A172 (cell line): ENCODE measurements at places on chromosomes 16 and 17.

- no peak for DNase-seq
Measured at GRCh38 chr17:82178499-82179261, 34.0 kb downstream of the CCDC57 start.

GRCh38 chr17:81593105-81593871 lies 41.1 kb upstream of the FAAP100 start:
- DNase-seq: no peak

GRCh38 chr17:68085771-68086381 lies 50.3 kb downstream of the KPNA2 start:
- no peak for DNase-seq

- no peak for DNase-seq
Measured at GRCh38 chr17:78647032-78647431, 69.8 kb upstream of the DNAH17 start.

- DNase-seq: no peak
Measured at GRCh38 chr17:64099543-64099942, 30.4 kb downstream of the ERN1 start.

DNA sequence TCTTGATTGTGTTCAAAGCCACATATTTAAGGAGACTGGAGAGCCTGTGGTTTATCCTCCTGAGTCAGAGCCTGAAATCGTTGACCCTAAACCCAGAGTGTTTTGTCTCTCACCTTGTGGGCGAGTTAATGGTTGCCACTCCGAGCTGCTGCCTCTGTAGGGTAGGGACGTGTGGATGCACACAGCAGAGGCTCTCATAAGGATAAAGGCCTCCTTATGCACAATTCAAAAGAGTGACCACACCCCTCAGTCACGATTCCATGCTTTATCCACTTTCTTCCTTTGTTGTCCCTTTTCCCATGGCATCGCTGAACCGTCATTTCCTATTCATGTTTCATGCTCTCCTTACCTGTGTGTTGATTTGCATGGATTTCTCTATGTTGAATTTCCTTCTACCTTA lies 805.0 kb upstream of the RBFOX1 start:
- DNase-seq: no peak

DNA sequence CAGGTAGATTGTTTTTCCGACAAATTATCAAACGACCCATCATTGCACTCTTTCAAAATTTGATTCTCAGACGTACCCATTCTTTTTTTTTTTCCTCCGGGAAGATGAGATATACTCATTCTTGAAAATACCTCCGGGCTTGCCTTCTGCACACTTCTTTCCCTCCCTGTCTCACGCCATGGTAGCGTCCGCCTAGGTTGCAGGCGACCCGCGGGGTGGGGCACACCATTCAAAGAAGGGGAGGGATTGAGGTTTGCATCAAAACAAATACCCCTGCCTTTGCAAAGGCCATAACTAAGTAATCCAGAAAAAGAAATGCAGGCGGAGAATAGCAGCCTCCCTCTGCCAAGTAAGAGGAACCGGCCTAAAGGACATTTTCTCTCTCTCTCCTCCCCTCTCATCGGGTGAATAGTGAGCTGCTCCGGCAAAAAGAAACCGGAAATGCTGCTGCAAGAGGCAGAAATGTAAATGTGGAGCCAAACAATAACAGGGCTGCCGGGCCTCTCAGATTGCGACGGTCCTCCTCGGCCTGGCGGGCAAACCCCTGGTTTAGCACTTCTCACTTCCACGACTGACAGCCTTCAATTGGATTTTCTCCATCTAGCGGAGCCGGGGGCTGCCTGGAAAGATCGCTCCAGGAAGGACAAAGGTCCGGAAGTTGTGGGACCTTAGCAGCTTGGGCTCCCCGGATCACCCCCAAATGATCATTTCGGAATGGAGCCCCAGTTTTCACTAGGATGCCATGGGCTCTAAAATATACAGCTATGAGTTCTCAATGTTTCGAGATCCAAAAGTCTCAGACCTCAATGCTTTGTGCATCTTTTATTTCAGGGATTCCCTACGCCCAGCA lies 843 bp downstream of the TP53 start:
- DNase-seq: peak; percentile 82

- no peak for DNase-seq
Measured at GRCh38 chr17:61567045-61567802, 23.8 kb downstream of the NACA2 start.

GRCh38 chr16:12646098-12646489 lies 157.6 kb downstream of the CPPED1 start:
- DNase-seq: no peak

- DNase-seq: no peak
Measured at GRCh38 chr17:32265192-32265923, at the start of gene RHBDL3. Gene RHBDL3 (plus strand): TSS chr17:32265832. CDS start chr17:32266190, 358 bp downstream.

DNA sequence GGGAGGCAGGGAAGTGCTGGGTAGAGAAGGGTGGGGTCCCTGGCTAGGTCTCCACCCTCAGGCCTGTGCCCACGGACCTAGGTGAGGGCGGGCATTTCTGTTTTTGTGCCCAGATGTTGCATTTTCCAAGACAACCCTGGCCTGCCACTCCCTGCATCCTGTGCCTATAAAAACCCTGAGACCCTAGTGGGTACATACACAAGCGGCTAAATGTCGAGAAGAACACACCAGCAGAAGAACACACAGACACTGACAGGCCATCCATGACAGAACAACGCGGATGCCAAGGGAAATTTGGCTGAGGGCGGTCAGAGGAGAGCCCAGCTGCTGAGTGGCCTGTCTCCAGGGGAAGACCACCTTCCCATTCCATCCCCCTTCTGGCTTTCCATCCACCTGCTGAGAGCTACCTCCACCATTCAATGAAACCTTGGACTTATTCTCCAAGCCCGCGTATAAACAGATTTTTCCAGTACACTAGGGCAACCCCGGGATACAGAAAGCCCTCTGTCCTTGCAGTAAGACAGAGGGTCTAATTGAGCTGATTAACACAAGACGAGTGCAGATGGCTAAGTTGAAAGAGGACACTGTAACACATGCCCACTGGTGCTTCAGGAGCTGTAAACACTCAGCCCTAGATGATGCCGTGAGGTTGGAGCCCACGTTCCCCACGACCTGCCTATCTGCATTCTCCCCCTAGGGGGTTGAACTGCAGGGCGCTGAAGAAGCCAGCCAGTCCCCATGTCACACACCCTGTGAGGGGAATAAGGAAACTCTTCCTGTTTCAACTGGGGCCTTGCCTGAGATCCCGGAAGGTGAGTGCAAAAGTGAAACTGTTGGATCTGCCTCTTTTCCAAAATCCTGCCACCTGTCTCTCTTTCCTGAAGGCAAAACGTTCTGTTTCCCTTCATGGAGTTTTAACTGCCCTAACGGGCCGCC lies 147.2 kb upstream of the COX10 start:
- no peak for DNase-seq

DNA sequence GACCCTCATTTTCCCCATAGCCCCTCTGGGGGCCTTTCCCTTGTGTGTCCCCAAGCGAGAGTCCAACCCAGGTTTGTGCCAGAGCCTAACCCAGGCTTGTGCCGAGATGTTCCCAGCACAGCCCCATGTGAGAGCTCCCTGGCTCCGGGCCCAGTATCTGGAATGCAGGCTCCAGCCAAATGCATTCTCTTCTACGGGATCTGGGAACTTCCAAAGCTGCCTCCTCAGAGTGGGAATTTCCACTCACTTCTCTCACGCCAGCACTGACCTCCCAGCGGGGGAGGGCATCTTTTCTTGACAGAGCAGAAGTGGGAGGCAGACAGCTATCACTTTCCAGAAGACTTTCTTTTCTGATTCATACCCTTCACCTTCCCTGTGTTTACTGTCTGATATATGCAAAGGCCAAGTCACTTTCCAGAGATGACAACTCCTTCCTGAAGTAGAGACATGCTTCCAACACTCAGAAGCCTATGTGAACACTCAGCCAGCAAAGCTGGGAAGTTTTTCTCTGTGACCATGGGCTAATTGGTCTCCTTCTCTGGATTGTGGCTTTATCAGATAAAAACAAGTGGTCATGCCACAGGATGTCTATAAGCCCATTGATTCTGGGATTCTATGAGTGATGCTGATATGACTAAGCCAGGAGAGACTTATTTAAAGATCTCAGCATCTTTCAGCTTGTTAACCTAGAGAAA lies 2.5 kb upstream of the CCL2 start:
- peak; percentile 81 for DNase-seq

- DNase-seq: no peak
Measured at GRCh38 chr16:81770008-81770407, 9.1 kb upstream of the PLCG2 start.

DNA sequence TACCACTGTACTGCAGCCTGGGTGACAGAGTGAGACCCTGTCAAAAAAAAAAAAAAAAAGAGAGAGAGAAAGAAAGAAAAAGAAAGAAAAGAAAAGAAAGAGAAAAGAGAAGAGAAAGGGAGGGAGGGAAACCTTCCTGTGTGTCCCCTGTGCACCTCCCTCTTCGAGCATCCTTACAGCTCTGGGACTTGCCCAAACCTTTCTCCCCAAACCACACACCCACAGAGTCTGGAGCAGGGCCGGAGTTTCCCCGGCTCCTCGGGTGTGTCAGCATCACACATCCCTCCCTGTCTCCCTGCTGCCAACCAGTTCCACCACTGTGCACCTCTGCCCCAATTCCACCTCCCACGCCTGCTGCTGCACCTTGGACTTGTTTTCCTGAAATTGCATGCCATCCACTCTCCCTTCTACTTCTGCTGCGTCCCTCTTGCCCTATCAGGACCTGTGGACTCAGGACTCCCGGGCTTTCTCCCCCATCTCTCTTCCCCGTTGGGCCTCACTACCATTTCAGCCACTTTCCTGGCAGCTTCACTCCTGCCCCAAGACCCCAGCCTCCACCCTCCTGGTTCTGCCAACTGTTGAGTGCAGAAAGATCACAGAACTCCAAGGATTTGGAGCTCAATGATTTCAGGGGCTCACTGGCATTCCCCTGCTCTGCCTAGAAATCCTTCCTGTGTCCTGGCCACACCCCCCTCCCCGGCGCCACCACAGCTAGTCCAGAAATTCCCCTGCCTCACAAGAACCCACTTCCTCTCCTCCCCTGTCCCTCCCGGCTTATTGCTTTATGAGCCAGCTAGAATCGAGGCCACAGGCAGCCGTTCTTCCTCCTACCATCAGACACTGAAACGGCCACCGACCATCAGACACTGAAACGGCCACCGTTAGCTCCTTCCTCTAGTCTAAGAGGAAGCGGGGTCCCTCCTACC lies 3.7 kb upstream of the CDK3 start:
- DNase-seq: peak; percentile 90

GRCh38 chr16:6969594-6969993 lies 363.1 kb upstream of the RBFOX1 start:
- DNase-seq: no peak

GRCh38 chr16:58853854-58854791 lies 120.0 kb upstream of the GOT2 start:
- DNase-seq: peak; percentile 31

DNA sequence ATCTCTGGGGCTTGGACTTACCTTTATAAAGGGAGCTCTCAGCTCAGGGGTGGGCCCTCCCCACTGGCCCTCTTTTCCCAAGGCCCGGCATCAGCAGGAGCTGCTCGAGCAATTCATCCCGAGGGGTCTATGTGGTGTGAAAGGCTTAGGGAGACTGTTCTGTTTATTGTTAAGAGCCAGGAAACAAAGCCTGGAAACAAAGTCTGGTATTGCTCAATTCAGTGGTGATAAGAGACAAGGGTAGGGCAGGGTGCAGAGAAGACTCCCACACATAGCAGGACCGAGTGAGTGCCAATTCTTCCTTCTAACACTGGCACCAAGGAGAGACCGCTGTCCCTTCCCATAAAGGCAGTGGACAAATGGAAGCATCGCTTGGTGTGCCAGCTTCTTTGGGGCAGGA lies 750.7 kb downstream of the KCNJ18 start:
- DNase-seq: no peak

GRCh38 chr17:77604973-77605313 lies 353.6 kb upstream of the TNRC6C start:
- DNase-seq: no peak

GRCh38 chr16:87342978-87343752 lies 26.0 kb upstream of the C16orf95 start:
- no peak for DNase-seq

DNA sequence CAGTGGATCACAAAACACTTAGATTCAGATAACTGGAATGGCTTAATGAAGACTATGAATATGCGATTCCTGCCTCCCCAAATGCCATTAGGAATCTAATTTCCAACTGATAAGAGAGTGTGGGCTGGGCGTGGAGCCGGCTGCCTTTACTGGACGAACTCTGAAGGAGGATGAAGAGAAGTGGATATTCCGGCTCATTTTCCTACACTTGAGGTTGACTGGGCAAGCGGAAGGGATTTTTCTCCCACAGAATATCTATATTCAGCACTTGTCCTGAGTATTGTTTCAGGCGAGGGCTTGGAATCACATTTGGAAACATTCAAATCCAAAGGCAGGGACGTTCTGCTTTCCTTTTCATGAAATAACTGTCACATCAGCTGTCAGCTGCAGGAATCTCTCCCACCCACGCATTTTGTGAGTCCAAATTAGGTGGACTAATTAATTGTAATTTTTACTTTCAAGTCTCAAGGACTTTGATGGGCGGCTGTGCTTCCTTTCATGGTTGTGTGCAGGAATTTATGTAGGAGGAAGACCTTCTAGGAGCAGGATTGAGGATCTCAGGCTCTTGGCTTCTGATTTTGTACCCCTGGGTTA lies 138.5 kb downstream of the PITPNC1 start:
- DNase-seq: no peak

DNA sequence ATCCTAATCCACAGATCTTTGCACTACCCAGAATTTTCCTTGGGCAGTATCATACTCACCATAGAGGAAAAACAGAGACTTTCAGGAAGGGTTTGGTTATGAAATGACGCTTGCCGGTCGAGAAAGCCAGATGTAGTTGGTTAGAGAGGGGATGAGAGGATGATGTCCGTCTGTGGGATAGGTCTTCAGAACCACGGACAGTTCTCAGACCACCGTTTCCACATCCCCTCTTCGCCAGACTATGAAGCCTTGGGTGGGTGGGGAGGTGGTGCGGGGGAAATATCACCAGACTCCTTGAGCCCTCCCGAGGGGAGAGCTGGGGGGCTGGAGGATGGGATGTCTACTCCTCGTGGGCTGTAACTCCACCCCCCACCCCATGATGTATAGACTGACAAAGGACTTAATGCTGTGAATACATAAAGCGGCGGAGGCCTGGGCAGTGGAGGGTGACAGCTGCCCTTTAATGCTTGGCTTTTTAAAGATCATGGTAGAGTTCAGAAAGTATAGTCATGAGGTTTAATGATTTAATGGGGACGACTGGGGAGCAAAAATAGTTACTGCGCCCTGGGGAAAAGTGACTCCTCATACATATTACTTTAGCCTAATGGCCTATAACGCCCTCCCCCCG lies 96.6 kb downstream of the MRM1 start:
- no peak for DNase-seq

DNA sequence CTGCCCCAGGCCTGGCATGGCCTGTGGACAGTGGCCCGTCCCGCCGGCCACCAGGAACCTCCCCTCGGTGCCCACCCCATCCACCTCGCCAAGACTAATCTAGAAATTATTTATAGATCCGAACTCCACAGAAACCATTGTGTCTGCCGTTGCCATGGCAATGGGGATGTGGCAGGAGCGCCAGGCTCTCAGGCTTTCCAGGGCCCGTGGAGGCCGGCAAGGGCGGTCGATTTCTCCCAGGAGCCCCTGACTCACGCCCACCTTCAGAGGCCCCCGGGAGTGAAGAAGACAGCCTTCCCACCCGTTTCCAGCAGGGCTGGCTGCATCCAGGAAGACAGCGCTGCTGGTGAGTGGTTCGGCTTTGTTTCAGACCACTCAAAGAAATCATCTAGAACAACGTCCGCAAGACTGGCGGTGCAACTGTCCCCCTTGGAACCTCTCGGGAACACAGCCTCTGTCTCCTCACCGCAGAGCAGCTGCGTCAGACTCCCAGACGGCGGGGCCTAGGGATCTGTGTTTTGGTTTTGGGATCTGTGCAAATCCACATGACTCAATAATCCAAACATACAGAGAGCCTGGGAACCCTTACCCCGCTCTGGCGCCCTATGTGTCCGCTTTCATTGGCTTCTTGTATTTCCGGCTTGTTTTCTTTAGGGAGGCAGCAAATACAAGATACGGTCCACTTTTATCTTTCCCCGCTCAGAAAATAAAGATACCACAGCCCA lies 48.5 kb upstream of the ZCCHC14 start:
- no peak for DNase-seq
